ENCODE measurements at places on chromosomes 5 and 9.

DNA sequence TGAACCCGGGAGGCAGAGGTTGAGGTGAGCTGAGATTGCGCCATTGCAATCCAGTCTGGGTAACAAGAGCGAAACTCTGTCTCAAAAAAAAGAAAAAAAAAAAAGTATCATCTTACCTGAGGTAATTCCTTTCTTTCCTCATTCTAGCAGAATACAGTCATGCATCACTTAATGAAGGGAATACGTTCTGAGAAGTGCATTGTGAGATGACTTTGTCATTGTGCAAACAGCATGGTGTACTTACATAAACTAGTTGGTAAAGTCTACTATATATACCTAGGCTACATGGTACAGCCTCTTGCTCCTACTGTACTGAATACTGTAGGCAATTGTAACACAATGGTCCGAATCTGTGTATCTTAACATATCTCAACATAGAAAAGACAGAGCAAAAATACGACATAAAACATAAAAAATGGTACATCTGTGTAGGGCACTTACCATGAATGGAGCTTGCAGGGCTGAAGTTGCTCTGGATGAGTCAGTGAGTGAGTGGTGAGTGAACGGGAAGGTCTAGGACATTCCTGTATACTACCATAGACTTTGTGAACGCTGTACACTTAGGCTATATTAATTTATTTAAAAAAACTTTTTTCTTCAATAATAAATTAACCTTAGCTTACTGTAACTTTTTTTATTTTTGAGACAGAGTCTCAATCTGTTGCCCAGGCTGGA is 100.4 kb downstream of the GLDC start:
- DNase-seq = no peak

GRCh38 chr9:75185585-75186170 is 97.4 kb downstream of the OSTF1 start:
- no peak for DNase-seq

DNA sequence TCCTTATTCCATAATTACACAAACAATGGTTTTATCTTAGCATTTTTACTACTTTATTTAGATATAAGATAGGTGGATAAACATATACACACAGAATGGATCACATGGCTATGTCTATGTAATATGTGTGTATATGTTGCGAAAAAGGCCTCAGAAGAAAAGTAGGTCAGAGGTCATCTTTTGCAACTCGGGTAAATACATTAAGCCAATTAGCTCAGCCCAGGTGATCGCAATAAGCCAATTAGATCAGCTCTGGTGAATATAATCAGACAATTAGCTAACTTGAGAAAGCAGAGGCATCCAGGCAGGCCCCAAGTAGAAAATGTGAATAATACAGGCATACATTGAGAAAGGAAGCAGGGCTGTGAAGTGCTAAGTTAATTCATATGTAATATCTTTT is 24.3 kb downstream of the SLCO4C1 start:
- no peak for DNase-seq

DNA sequence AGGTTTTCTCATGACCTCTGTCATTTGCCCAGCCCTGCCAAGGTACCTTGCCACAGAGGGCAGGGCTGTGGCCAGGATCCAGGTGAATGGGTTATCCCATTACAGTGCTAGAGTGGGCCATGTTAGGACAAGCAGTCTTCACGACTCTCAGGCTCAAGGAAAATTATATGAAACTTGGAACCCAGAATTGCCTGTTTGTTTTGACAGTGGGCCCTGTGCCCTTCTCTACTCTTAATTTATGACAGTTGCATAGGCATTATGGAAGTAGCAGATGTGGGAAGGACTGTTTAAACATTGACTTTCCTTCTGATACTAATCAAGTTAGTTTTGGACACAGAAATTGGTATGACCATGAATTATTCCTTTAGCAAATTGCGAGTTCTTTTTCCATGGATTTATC is 41.7 kb downstream of the ITGA2 start:
- DNase-seq = no peak

- DNase-seq = no peak
Observed at GRCh38 chr5:151106043-151106442, 25.2 kb upstream of the TNIP1 start.

DNA sequence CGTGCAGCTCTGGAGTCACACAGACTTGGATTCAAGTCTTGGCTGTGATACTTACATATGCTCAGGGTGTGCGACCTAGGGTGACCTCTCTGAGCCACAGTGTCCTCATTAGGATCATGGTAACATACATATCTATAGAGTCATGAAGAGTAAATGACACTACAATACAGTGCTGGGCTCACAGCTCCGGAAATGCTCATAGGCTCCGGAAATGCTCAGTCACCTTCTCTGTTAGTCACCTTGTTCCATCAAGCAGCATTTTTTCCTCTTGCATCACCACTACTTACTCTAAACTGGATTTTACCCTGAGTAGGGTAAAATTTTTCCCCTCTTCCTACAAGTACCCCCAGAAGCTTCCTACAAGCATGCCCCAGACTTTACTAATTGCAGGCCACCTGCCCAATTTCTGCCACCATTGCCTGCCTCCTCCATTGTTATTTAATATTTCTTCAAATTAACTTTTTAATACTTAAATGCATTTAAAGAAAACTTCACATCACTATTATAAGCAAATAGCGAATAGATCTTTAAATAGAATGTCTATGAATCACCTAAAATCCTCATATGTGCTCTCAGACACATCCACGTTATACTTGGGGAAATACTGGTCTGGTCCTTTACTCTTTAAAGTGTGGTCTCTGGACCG is 147.6 kb upstream of the SPRY4 start:
- DNase-seq = no peak

- no peak for DNase-seq
Observed at GRCh38 chr5:8304341-8304740, 435.4 kb downstream of the MTRR start.

DNA sequence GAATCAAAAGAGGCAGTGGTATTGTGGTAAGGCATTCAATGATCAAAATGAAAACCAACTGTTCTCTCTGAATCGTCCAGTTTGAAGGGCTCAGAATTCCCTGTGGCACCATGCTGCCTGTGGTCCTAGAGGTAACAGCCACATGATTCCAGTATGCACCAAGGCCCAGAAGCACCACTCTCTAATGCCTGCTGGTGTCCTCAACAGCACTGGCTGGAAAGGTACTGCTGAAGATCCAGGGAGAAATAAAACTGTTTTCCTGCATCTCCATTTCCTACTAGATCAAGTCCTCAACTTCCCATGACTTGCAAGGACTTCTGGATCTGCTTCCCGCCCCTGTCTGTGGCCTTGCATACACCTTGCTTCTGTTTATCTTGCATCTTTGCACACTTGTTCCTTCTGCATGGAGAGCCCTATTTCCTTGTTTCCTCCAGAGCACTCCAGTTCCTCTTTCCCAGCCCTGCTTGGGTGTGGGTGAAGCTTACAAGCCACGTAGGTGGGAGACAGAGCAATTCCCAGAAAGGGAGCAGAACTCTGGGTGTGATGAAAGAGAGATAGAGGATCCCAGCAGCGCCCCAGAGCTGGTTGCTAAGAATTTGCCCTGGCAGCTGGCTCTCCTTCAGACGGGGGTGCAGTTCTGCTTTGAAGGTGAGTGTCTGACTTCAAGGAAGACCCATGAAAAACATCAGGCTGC is 41.0 kb upstream of the EQTN start:
- no peak for DNase-seq

GRCh38 chr5:32713770-32714381 is 2.8 kb downstream of the NPR3 start:
- DNase-seq = no peak

DNA sequence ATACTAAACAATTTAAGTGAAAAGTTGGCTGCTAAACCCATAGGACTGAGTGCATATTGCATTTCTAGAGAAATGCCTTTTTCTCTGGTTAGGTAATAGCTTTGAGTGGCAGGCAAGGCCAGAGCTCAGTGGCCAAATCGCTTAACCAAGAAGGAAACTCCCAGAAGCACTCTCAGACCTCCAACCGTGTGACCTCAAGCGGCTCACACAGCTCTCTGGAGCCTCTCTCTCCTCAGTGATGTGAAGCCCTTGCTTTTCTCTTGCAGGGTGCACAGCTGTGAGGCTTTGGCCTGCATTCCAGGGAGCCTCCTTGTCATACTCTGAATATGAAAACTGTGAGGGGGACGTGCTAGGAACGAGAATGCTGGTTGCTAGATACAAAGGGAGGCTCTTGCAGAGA is 106.7 kb downstream of the INSYN2B start:
- DNase-seq = no peak

- no peak for DNase-seq
Observed at GRCh38 chr9:106878934-106879333, 16.0 kb downstream of the ZNF462 start.

GRCh38 chr5:156201788-156202403 is 125.1 kb upstream of the SGCD start:
- no peak for DNase-seq

- no peak for DNase-seq
Observed at GRCh38 chr5:172908662-172909061, 50.6 kb upstream of the RPL26L1 start.

DNA sequence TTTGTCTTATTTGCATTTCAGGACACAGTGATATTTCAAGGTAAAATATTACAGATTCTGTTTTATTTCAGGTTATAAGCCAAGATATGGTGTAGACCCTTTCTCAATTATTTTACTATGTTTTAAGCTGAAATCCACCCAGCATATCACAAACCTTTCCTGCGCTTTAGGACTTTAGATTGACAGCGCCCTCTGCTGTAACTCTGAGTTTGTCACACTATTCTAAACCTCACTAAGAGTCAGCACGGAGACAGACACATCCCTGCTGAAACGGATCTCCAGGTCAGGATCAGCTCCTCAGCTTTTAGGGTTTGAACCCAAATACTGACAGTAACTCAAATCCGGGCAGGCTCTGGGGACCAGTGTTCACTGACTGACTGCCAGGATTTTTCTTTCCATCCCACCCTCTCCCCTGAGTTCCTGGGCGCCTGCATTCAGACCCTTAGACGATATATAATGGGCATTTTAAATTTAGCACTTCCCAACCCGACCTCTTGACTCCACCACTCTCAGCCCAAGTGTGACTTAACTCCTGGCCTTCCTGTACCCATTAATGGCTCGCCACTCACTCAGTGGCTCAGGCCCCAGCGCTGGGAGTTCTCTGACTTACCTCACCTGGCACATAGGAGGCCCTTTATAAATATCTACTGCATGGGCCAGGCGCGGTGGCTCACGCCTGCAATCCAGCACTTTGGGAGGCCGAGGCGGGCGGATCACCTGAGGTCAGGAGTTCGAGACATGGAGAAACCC is 33.5 kb downstream of the TLX3 start:
- no peak for DNase-seq

- DNase-seq = no peak
Observed at GRCh38 chr5:74044936-74045335, 418.9 kb downstream of the ARHGEF28 start.

GRCh38 chr9:97564291-97565175 is 63.1 kb downstream of the TMOD1 start:
- no peak for DNase-seq

Measured in thoracic aorta (tissue), 2 donors.